Nephron progenitor cell (in vitro differentiated cells): ENCODE measurements at places on chromosomes 2 and 18.

DNA sequence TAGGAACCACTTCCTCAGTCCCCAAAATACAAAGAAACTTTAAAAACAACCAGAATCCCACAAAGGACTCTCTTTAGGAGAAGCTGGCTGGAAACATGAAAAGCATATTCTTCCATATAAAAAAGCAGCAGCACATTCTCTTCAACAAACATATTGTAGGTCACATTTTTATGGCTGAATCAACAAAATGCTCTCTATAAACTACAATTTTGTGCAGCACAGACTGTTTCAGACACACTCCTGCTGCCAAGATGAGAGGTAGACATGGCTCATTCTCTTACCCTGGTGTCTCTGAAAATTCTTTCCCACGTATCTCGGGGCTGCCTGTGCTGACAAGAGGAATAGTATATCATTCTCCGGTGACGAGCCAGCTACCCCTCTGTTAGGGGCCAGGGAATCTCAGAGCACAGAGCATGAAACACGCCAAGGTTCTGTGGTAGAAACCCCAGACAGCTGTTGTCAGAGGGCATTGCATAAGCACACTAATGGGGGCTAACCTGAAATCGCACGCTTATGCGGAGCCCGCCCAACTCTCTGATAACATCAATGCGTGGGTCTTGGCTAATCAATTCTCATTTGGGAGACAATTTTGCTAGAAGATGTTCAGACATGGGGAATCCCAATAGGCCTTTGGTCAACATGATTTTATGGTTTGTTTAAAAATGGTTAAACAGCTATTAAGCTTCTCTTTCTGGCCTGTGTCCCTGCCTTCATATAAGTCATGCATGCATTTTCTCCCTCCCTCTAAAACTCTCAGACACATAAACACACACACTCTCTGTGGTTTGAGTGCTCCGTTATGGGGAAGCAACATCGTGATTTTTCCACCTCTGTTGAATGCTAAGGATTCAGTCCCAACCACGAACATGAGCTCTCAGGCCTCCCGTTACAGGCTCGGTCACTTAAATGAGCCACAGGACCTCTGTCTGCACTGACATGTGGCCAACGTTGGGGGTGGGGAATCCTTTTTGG lies 177.5 kb downstream of the INO80D start:
- DNase-seq = no peak

DNA sequence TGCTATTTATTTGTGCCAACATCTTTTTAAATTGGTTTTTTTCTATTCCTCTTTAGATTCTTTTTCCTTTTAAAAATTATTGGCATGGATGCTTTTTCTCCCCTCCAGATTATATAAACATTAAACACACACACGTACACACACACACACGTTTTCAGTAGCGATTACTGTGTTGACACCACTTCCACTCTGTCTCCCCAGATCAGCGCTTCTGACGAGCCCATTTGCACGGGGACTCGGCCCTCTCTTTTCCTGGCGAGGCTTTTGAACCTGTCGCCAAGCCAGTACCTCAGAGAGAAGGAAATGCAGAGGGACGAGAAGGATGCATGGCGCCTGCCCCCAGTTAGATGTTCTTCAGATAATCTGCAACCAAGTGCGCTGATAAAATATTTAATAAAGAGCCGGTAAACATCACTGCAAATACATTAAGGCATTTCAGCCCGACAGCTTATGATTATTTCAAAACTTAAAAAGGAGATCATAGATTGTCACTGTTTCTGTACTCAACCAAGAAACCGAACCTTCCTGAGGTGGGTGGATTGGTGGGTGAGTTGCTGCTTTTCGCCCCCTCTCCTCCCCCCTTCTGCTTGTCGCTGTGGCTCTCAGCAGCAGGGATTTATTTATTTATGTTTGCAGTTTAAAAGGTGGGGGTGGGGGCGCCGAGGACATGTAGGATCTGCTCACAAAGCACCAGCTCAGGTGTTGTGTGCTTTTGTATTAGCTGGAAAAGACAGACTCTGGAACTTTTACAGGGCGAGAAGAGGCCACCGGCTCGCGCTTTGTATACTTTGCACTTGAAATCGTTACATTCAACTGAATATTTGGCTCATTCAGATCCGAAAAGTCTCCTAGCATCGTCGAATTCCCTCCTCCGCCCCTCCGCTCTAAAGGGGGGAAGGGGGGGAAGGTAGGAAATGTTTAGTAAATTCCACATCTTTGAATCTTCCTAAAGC lies 787 bp upstream of the TBR1 start:
- DNase-seq = peak; percentile 5

GRCh38 chr2:240921311-240921994 lies 15.3 kb downstream of the CROCC2 start:
- peak; percentile 3 for DNase-seq

GRCh38 chr2:109059474-109060165 lies 69.4 kb upstream of the SH3RF3 start:
- DNase-seq = no peak

GRCh38 chr2:949384-950079 lies 1.1 kb upstream of the SNTG2 start:
- DNase-seq = no peak

GRCh38 chr2:175854129-175854528 lies 147.9 kb downstream of the LNPK start:
- no peak for DNase-seq

DNA sequence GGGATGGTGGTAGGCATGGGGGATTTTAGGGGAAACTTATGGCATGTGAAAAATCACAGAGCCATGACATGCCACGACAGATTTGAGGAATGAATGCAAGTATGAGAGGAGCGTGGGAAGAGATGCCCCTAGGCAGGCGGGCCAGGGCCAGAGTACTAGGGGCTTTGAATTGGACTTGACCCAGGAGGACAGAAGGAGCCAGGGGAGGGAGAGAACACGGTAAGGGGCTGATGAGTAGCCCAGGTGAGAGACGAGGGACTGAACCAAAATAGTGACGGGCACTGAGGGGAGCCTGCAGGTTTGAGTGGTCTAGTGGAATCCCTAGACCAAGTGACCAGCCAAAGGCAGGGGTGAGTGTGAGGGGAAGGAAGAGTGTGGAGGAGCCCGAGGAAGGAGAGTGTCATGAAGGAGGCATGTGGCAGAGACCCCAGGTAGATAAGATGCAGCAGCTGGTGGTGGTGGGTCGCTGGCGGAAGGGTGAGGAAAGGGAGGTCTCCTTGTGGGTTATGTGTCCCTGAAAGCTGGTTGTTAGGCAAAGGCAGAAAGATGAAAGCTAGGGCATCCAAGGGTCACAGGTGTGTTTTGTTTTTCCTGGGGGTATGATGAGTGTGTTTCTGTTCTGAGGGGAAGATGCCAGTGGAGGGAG lies 48.7 kb downstream of the ZBTB7C start:
- no peak for DNase-seq

GRCh38 chr2:191222507-191222906 lies 22.7 kb upstream of the MYO1B start:
- no peak for DNase-seq

DNA sequence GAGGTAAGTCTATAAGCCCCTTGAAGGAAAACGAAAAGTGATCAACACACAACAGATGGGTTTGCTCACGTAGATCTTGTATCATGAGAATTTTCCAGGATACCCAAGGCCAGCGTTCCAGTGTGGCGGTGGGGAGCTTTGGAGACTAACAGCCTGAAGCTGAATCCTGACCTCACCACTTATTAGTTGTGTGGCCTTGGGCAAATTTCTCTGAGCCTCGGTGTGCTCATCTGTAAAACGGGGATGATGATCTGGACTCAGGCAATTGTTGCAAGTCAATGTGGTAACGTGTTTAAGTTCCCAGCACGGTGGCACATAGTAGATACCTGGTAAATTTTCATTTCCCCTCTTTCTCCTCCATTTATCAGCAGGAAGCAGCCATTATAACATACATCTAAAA lies 68.3 kb downstream of the VWA3B start:
- no peak for DNase-seq

- DNase-seq = no peak
These were observed 903 bp upstream of the EVX2 start for GRCh38 chr2:176084611-176085119.

- no peak for DNase-seq
These were observed 106.1 kb downstream of the ZNF516 start for GRCh38 chr18:76388891-76389423.

DNA sequence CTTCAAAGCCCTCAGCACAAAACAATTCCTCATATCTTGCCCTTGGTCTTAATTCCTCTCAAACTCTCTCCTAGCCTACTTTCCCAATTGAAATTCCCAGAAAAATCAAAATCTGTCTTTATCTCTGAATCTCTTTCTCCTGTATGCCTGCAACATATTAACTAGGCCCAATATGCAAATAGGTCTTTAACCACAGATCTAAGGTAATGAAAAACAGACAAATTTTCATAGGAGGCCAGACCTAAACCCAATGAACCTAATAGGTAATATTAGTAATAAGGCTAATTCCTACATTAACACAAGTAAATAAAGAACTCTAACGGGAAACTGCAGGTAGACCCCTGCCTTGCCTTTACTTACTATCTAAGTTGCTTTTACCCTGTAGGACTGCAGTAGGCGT lies 41.4 kb downstream of the WDR33 start:
- DNase-seq = no peak

DNA sequence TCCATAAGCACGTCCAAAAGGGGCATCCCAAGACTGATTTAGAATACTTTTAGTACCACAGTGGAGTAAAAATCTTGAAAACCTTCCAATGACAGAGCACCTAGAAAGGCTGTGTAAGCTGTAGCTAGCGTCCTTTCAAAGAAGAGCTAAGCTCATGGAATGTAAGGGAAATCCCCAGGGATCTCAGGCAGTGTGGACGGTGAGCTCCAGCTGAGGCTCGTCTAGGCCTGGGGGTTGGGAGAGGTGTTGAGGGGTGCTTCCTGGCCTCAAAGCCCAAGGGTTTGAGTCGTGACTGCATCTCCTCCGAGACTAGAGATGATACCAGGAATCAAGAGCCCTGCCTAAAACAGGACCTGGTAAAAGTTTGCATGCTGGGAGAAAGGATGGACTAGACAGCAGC lies 7.6 kb downstream of the CTIF start:
- no peak for DNase-seq

DNA sequence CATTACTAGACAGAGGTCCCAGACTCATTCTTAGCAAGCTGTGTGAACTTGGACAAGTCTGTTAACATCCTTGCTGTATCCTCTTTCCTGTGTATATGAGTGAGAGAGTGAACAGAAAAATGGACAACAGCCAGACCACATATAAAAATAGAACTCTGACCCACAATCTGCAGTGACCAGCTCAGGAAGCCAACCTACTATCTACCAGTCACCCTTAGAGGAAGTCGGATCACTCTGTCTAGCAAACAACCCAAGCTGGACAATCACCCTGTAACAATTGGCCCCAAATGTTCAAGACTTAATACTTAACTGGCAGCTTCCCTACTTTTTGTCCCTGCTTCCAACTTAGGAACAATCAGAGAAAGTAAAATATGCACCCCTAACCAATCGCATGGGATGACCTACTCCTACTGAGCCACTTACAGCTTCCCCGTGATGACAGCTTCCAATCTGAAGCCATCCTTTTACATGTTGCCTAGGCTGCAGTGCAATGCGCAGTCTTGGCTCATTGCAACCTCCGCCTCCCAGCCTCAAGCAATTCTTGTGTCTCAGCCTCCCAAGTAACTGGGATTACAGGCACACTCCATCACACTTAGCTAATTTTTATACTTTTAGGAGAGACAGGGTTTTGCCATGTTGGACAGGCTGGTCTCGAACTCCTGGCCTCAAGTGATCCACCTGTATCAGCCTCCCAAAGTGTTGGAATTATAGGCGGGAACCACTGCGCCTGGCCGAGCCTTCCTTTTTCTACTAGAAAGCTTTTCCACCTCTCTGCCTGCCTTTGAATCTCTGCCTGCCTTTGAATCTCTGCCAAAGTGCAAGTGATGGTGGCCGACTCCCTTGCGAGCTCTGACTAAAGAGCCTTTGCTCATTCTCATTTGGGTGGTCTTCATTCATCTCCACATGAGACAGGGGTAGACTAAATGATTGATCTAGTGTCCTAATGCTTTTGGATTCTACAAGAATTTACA lies 158.3 kb upstream of the NDUFV2 start:
- DNase-seq = no peak

DNA sequence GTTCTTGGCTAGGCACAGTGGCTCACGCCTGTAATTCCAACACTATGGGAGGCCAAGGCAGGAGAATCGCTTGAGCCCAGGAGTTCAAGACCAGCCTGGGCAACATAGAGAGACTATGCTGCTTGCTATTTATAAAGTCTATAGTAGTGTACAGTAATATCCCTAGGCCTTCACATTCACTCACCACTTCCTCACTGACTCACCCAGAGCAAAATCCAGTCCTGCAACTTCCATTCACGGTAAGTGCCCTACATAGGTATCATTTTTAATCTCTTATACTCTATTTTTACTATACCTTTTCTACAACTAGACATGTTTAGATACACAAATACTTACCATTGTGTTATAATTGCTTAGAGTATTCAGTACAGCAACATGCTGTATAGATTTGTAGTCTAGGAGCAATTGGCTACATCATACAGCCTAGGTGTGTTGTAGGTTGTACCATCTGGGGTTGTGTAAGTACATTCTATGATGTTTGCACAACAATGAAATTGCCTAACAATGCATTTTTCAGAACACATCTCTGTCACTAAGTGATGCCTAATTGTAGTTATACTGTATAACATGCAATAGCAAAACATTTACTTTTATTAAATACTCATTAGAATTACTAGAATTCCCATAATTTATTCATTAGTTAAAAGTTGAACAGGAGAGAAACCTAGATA lies 8.8 kb downstream of the DHX57 start:
- DNase-seq = no peak

GRCh38 chr2:62201307-62201706 lies 5.4 kb downstream of the B3GNT2 start:
- no peak for DNase-seq

DNA sequence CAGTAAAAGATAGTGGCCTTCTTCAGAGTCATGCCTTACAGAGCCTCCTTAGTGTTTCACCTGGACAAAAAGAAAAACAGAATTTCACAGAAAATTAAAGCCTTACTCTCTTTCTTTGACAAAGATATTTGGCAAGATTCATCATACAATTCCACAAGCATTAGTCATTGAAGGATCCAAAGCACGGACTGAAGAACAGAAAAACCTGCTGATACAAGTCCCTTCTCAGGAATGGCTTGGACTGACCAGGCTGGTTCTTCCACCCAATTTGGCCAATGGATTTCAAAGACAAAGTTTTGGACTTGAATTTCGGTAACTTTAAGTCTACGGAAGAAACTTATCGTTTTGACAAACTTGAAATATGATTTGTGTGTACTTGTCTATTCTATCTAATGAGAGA lies 39.1 kb upstream of the GALNT3 start:
- DNase-seq = no peak

- no peak for DNase-seq
These were observed 471.0 kb downstream of the TXNL1 start for GRCh38 chr18:56167366-56167765.
